Stimulated activated CD8-positive, alpha-beta memory T cell treated with anti-CD3 and anti-CD28 coated beads, Interleukin-7, amount 100 ng/mL, for 1 hour (primary cell): ENCODE measurements at places on chromosomes 13 and 19.

DNA sequence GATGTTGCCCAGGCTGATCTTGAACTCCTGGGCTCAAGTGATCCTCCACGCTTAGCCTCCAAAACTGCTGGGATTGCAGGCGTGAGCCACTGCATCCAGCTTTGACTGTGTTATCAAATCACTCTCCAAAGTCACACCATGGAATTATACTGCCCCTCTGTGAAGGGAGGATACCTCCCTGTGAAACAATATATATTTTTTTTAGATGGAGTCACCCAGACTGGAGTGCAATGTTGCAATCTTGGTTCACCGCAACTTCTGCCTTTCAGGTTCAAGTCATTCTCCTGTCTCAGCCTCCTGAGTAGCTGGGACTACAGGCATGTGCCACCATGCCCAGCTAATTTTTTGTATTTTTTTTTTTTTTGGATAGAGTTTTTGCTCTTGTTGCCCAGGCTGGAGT is 7.7 kb downstream of the TYK2 start:
- no peak for DNase-seq

- no peak for DNase-seq
Observed at GRCh38 chr19:47176627-47177090, 46.0 kb downstream of the SAE1 start.

GRCh38 chr13:35764326-35765015 is 288.0 kb upstream of the MAB21L1 start:
- no peak for DNase-seq

- DNase-seq: no peak
Observed at GRCh38 chr19:17159466-17160393, 55.4 kb upstream of the USE1 start.

DNA sequence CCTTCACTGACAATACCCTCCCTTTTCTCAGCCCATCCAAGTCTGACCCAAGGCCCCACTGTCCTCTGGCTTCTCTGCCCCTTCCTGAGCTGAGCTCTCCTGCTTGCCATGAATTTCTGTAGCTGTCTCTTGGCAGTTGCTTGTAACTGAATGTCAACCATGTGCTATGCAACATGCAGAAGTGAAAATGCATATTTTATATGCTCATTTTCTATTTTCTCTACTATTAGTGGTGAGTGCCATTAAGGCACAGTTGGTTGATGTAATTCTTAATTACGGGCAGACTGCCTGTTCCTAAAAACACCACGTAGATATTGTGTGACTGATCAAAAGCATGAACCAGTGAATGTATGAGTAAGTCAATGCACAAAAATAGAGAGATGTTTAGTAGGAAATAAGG is 29.6 kb downstream of the TNFSF11 start:
- DNase-seq: no peak

DNA sequence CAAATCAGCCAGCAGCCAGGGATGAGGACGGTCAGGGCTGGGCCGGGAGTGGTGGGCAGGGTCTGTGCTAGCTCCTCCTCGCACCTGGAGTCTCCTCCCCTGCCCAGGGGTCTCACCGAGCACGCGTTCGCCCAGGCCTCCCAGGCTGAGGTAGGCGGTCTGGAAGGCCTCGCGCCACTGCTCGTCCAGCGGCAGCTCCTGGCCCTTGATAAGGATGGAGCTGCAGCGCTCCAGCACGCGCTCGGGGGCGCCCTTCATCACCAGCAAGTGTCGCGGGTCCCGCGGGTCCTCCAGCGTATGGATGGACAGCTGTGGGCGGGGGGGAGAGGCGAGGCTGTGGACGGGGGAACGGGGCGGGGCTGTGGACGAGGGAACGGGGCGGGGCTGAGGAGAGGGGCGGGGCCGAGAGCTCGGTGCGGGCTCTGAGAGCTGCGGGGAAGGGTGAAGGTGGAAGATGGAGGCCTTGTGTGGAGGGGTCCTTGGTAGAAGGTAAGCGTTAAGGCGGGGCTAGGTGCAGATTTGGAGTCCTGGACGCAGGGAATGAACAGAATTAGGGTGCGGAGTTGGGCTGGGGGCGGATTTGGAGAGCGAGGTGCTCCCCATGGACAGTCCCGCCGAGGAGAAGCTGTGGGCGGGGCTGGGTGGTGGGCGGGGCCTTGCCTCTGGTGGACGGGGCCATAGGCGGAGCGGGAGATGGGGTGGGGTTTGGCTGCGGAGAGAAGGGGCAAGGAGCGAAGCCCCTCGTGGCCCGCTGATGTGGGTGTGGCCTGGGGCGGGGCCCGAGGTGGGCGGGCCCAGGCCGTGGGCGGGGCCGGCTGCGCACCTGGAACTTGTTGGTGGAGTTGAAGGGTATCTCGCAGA is 5.7 kb downstream of the ATP4A start:
- DNase-seq: peak; percentile 31

- no peak for DNase-seq
Observed at GRCh38 chr13:41782086-41782485, 178.8 kb downstream of the VWA8 start.

DNA sequence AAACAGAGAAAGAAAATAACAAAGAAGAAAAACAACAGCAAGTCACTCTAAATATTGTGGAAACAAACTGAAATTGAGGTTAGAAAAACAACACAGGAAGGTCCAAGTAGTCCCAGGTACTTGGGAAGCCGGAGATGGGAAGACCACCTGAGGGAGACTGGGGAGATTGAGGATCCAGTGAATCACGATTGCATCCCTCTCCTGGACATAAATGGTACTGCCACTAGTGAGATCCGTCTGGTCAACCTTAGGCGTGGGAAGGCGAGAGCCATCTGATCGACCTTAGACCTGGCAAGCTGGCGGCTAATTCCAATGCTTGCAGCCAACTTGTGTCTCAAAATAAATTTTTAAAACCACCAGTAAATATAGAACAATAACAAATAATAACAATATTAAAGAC is 81.9 kb downstream of the ZNF726 start:
- no peak for DNase-seq

- no peak for DNase-seq
Observed at GRCh38 chr13:67267136-67267535, 37.0 kb upstream of the PCDH9 start.

GRCh38 chr13:42615691-42616090 is 41.7 kb downstream of the TNFSF11 start:
- DNase-seq: no peak

DNA sequence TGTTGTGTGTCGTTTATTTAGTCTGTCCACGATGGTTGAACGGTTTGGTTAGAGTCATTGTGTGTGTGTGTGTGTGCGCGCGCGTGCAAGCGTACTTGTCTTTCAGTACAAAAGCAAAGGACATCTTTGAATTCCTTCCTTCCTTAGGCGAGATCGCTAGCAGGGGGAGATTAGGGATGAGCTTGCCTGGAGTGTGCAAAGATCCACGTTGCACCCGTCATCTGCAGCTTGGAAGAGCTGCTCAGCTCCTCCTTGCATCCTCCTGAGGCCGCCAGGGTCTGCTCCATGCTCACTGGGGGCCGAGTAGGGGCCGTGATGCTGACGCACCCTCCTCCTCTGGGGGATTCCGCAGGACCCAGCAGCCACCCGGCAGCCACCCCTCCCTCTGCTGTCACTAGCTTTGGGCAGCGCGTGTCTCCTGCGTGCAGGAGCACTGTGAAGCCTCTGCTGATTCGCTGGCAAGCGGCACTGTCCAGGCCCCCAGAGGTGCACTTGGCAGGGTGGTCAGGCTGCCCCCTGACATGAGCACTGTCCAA is 137.3 kb downstream of the KDM4B start:
- DNase-seq: no peak

- no peak for DNase-seq
Observed at GRCh38 chr13:32284927-32285632, 30.1 kb downstream of the ZAR1L start.

DNA sequence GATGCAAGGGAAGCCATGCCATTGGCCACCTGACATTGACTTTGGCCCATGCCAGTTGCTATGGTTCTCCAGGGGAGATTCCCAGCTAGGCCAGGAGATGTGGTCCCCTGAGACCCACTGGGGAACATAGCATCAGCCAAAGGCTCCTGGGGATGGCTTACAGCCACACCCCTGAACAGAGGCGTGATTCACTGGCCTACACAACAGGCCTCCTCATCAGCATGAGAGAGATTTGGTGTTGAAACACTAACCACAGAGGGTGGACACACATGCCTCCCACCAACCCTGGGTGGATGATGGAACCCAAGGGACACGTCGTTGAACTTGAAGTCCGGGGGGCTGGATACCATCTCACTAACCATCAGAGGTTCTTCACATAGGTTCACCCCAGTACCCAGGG is 14.4 kb downstream of the IQCN start:
- DNase-seq: no peak

GRCh38 chr13:37257706-37258105 is 152.2 kb upstream of the CSNK1A1L start:
- DNase-seq: no peak

- no peak for DNase-seq
Observed at GRCh38 chr19:31326329-31327028, 22.8 kb downstream of the TSHZ3 start.

GRCh38 chr19:36140304-36141038 is 605 bp downstream of the CAPNS1 start:
- no peak for DNase-seq

- no peak for DNase-seq
Observed at GRCh38 chr13:35700671-35701070, 224.2 kb upstream of the MAB21L1 start.

- no peak for DNase-seq
Observed at GRCh38 chr13:98279473-98280175, 102.6 kb upstream of the RNF113B start.

- DNase-seq: no peak
Observed at GRCh38 chr13:66138172-66138811, 1091.8 kb downstream of the PCDH9 start.

GRCh38 chr19:43634872-43635560 is 4.6 kb downstream of the CADM4 start:
- no peak for DNase-seq

DNA sequence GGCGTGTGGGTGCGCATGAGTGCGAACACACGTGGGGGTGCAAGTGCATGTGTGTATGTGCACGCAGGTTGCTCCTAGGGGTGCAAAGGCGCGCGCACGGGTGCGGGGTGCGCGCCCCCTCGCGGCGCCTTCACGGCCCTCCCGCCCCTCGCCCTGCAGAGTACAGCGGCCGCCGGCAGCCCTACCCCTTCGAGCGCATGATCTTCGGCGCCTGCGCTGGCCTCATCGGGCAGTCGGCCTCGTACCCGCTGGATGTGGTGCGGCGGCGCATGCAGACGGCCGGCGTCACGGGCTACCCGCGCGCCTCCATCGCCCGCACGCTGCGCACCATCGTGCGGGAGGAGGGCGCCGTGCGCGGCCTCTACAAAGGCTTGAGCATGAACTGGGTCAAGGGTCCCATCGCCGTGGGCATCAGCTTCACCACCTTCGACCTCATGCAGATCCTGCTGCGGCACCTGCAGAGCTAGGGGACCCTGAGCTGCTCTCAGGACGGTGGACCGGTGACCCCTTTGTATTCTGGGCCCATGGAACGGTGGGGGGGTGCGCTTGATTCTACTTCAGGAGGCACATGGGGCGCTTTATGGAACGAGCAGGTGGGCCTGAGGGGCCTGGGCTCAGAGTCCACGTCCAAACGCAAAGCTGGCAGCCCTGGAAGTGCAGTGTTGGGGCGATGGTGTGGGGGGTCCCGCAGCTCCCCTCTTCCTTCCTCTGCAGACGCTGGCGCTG is 27.7 kb downstream of the TMEM161A start:
- no peak for DNase-seq

GRCh38 chr13:98847780-98848179 is 95.3 kb upstream of the SLC15A1 start:
- DNase-seq: no peak

DNA sequence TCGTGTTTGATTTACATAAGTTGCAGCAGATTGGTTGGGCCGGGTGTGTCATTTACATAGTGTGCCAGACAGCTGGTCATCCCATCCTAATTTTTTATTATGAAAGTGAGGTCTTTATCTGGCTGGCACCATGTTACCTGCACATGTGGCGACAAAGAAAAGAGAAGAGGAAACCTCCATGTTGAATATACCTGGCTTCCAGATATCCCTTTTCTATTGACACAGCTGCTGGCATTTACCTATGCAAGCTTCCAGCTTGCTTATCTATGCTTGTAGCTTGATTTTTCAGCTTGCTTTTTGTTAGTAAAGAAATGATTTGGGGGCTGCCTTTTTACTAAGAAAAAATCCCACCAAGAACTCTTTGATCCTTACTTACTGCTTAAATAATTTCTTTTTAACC is 681.3 kb upstream of the SLITRK1 start:
- no peak for DNase-seq

DNA sequence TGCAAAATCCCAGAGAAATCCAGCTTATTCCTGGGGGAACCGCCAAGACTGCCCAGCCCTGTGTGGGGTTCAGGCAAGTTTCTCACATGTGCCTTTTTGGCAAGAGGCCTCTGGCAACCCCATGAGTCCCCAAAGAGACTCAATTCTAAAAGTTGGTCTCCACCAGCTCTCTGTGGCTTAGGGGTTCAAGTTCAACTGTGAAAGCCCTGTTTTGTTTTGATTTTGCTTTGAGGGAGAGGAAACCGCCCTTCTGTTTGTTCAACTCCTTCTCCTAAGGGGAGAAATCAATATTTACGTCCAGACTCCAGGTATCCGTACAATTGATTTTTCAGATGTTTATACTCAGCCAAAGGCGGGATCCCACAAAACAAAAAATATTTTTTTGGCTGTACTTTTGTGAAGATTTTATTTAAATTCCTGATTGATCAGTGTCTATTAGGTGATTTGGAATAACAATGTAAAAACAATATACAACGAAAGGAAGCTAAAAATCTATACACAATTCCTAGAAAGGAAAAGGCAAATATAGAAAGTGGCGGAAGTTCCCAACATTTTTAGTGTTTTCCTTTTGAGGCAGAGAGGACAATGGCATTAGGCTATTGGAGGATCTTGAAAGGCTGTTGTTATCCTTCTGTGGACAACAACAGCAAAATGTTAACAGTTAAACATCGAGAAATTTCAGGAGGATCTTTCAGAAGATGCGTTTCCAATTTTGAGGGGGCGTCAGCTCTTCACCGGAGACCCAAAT is 583 bp upstream of the LDLR start:
- DNase-seq: no peak

- DNase-seq: no peak
Observed at GRCh38 chr19:15444505-15445226, 5.1 kb downstream of the WIZ start.
